Stimulated activated CD8-positive, alpha-beta memory T cell treated with anti-CD3 and anti-CD28 coated beads, Interleukin-4, amount 100 ng/mL, for 1 hour (primary cell): ENCODE measurements at places on chromosomes 13 and 19.

DNA sequence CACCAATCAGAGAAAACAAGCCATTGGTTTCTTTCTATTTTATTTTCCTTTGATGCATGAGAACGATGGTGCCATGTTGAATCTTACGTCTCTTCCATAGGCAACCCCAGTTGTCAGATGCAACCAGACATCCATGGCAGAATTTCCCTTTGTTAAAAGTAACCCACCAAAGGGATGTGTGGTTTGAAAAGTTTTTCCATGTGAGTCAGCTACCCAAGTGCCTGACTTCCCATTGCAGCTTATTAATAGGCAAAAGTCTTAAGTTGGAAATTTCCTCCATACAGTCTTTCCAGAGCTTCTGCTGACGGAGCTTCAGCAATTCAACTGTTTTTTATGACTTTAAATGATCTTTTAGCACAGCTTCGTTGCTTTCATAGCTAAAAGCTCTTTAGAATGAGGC is 73.8 kb upstream of the FAM216B start:
- DNase-seq, result no peak

GRCh38 chr13:80235166-80235966 is 105.6 kb downstream of the SPRY2 start:
- DNase-seq, result no peak

GRCh38 chr19:20235156-20235555 is 68.1 kb downstream of the ZNF486 start:
- no peak for DNase-seq

DNA sequence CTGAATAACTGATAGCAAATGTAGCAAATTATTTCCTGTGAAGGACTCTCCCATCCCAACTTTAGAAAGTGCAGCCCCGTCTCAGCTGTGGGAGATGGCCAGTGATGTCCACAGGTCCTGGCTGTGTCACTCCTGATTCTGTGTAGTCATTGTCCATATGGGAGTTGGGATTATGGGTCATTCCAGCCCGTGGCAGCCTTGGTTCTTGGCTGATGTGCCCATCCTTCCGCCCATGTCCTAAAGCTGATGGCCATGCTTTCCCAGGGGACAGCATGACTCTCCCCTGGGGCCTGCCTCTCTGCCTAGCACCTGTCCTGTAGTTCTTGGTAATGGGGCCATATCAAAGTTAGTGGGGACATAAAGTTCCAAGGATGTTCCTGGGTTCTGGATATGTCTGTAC is 43.9 kb upstream of the C1QTNF9 start:
- no peak for DNase-seq

- DNase-seq, result no peak
Observed at GRCh38 chr13:59677966-59678814, 485.5 kb downstream of the DIAPH3 start.

DNA sequence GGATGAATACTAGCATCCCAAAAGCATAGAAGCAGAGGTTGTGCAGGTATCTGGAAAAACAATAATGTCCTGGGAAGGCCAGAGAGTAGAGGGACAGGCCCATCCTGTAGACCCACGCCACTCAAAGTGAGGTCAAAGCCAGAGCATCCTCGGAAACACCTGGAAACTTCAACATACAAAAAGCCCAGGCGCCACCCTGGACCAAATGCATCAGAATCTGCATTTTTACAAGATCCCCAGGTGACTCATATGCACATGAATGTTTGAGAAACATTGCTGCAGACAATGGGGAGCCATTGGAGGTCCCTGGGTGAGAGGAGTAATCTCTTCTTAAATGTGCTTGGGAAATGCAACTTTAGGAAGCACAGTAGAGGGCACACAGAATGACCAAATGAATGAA is 684.1 kb downstream of the DIAPH3 start:
- no peak for DNase-seq

GRCh38 chr19:55836340-55836739 is at the start of gene NLRP4:
TSS of gene NLRP4 (plus strand) at chr19:55836540. CDS start at chr19:55852081, 15,541 bp downstream.
- DNase-seq, result no peak

DNA sequence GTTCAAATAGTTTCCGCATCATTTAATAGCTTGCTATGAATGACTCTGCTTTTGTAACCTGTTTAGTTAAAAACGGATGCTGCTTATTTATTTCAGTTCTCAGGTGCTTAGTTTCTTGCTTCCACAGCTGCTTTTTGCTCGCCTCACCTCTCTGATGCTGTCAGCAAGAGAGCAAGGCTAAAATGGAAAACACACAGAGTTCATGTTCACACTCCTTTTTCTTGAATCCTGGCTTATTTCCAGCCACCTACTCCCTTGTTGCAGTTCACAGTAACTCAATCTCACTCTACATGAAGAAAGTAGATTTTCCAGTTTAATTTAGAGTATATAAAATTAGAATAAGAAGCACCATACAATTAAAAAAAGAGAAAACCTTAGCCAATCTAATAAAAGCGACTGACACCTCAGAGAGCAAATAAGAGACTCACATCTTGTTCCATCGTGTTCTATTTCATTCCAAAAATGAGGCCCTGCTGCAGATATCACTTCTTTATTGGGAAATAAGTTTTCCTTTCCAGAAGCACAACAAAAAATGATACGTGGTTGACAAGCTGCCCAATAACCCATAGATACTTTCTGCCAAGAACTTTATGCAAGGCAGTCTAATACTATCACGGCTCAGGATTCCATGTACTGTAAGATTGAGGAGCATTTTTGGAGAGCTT is 326.1 kb upstream of the SLITRK1 start:
- DNase-seq, result no peak

DNA sequence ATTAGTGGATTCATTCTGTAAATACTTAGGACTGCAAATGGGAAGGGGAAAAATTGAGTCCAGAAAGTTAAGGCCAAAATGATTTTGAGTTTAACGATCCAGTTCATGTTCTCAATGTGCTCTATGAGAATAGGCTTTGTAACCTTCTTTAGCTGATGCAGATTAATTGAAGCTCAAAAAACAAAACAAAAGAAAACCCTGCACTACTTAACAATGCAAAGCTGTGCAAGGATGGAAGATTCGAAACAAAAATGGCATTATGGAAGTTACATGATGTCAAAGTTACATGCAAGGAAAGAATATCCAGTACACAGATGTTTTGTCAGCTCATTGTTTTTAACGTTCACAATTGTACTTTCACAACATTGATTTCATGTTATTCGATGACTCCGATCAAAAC is 79.2 kb upstream of the RAP2A start:
- no peak for DNase-seq

GRCh38 chr13:78085434-78086225 is 167.0 kb upstream of the EDNRB start:
- no peak for DNase-seq

DNA sequence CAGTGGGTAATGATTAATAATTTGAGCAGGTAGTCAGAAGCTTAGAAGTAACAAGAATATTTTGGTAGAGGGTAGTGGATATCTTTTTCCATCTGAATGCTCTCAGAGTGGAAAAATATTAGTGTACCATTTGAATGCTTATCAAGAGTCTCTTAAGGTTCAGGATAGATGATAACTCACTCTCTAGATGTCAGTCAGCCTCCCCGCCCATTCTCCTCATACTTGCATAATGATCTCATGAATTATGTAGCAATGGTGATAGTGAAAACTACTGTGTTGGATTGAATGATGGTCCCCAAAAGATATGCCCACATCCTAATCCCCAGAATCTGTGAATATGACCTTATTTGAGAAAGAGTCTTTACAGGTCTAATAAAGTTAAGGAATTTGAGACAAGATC is 132.7 kb upstream of the KLF12 start:
- no peak for DNase-seq

GRCh38 chr19:38862321-38863059 is 12.7 kb upstream of the HNRNPL start:
- DNase-seq, result no peak

DNA sequence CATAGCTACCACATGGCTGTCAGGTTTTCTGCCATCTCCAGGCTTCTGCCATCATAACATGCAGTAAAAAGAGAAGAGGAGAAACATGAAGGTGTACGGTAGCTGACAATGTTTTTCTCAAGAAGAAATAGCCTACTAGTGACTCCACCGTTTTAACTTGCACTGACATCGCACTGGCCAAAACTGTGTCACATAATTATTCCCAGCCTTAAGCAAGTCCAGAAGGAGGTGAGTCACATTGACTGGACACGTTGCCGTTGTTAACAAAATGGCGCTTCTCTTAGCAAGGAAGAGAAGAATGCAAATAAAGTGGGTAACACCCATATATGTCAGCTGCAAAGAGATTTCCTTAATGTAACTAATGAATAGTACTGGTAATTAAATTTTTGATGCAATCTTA is 810.4 kb upstream of the SLC10A2 start:
- no peak for DNase-seq

- DNase-seq, result no peak
Observed at GRCh38 chr13:41457589-41458186, 338 bp downstream of the RGCC start.

- DNase-seq, result no peak
Observed at GRCh38 chr13:59236944-59237343, 926.8 kb downstream of the DIAPH3 start.

GRCh38 chr13:99322297-99323103 is 15.3 kb upstream of the GPR183 start:
- no peak for DNase-seq

GRCh38 chr19:20186174-20186573 is 19.2 kb downstream of the ZNF486 start:
- DNase-seq, result no peak

DNA sequence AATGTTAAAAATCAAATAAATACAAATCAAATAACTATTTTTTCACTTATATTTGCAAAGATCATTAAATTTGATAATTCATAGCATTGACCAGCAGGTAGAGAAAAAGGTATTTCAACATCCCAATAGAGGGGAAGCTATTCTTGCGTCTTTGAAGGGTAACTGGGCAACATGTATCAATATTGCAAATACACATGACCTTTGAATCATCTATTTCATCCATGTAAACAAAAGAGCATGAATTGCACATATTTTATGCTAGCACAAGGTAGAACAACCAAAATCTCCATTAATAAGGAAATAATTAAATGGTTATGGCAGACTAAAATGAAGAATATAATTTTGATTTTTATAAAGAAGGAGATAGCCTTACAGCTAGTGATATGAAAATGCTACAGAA is 372.8 kb downstream of the GPC5 start:
- no peak for DNase-seq

- DNase-seq, result no peak
Observed at GRCh38 chr13:46360604-46361003, 26.4 kb downstream of the RUBCNL start.

DNA sequence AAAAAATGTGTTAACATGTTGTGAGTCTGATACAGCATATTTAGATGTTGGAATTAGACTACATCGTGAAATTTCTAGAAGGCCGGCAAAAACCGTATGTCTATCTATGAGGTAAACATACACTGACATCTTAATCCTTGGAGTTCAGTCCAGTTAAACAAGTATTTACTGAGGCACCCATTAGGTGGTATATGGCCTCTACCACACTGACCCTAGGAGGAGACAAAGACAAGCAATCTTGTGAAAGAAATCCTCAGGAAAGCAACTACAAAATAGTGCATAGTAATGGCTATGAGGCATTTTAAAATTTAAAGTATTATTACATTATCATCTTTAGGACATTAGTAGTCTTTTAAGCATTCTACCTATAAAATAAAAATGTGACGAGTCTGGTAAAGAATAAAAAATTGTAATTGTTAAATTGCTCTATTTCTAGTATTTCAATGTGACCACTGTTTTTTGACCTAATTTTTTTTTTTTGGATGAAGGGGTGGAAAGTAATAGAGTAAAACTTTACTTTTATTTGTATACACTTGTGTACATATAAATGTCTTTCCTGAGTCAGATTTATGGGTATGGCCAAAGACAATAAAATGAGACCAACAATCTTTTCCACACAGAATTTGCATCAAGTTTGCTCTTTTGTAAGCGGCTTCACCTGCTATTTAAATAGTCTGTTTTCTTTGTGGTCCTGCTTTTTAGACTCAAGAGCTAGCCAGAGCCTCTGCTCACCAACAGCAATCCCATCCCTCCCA is 50.5 kb downstream of the KATNAL1 start:
- DNase-seq, result no peak

DNA sequence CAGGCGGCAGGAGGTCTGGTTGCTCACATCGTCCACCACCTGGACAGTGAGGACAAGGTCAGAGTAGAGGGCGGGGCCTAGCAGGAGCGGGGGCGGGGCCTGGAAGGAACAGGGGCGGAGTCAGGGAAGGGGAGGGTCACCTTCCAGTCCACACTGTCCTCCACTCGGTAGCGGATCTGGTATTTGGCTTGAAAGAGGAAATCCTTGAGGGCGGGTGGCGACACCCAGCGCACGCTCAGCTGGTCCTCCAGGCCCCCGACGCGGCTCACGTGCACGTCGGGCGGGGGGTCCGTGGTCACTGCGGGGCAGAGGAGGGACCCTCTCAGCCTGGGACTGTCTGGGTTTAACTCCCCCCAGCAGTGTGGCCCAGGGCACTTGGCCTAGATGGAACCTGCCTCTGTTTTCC is 8.2 kb downstream of the REX1BD start:
- DNase-seq, result no peak

GRCh38 chr13:90238413-90238812 is 1109.1 kb upstream of the MIR17HG start:
- DNase-seq, result no peak

GRCh38 chr13:45833663-45834375 is 17.7 kb downstream of the SIAH3 start:
- no peak for DNase-seq

GRCh38 chr19:39617745-39618144 is 15.4 kb downstream of the LGALS13 start:
- DNase-seq, result no peak

DNA sequence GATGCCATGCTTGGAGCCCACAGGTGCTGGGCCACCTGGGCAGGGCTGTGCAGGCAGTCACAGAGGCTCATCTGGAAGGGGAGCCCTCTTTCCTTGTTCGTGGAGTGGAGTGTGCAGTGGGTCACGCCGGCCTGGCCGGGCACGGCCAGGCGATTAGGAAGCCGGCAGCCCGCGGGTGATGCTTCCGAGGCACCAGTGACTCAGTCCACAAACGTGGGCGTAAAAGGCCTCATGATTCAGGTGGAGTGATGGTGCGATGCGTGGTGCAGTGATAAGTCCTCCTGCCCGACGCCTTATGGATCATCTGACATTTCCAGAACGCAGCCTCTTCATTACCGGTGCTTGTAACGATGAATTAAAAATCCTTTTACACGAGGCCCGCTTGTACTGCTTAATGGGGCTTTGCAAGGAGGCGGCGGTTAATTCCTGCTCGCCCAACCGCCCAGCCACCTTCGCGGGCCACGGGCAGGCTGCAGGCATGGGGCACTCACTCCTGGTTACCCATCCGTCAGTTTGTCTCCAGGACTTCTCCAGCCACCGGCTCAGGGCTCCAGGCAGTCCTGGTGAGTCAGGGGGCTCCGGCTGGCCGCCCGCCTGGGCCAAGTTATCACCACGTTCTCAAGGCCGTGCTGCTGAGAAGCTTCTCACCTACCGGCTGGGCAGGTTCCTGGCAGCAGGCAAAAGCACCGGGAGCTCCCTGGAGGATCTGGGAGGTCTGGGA is 172.4 kb downstream of the KDM4B start:
- no peak for DNase-seq

- DNase-seq, result no peak
Observed at GRCh38 chr13:114152831-114153371, 20.5 kb upstream of the RASA3 start.

- no peak for DNase-seq
Observed at GRCh38 chr13:36325912-36326311, 20.3 kb downstream of the SPART start.
